ENCODE measurements at places on chromosomes 11 and 22. TPM values are rescaled to one million over a fixed set of nuclear protein-coding genes. Genes with fewer than 3 reads are reported as not detected.

PRAME gene
- total RNA-seq, result not detected

RRAS2 gene
- 37.6 TPM for total RNA-seq

LGALS12 gene
- 0.60 TPM for total RNA-seq

HTR3B gene
- total RNA-seq, result not detected

ARHGEF17 gene
- 60.8 TPM for total RNA-seq

POU2AF3 gene
- total RNA-seq, result 0.99 TPM

FADS3 gene
- total RNA-seq, result 34.5 TPM

GLB1L2 gene
- total RNA-seq, result 8.7 TPM

UPK2 gene
- total RNA-seq, result not detected

CFAP300 gene
- total RNA-seq, result 5.6 TPM

MFNG gene
- 22.3 TPM for total RNA-seq

OR52H1 gene
- 0.66 TPM for total RNA-seq

USP47 gene
- 196 TPM for total RNA-seq

SNX32 gene
- total RNA-seq, result 3.1 TPM

GAL3ST3 gene
- 8.4 TPM for total RNA-seq

TMEM191B gene
- total RNA-seq, result not detected

TH gene
- 2.3 TPM for total RNA-seq

MRGPRF gene
- total RNA-seq, result 14.6 TPM

BEST1 gene
- total RNA-seq, result 66.5 TPM

DNAJB13 gene
- 1.0 TPM for total RNA-seq

OR51B4 gene
- not detected for total RNA-seq

ACRV1 gene
- total RNA-seq, result not detected

PHLDA2 gene
- not detected for total RNA-seq

SPTBN2 gene
- 98.3 TPM for total RNA-seq

OR8B4 gene
- total RNA-seq, result not detected

DDI1 gene
- total RNA-seq, result not detected

MGAT3 gene
- total RNA-seq, result 12.9 TPM

SYT8 gene
- total RNA-seq, result 9.7 TPM

SLC16A8 gene
- 12.6 TPM for total RNA-seq

AGBL2 gene
- total RNA-seq, result 4.2 TPM

ROBO4 gene
- total RNA-seq, result 17.7 TPM

APOBEC3A gene
- 5.4 TPM for total RNA-seq

ZNF280B gene
- total RNA-seq, result 3.2 TPM

OR4C6 gene
- total RNA-seq, result not detected

SLC5A4 gene
- total RNA-seq, result 0.82 TPM

SLC22A6 gene
- total RNA-seq, result 0.88 TPM

Data from camera-type eye (tissue), 1 donor.